ENCODE measurements at places on chromosomes 1 and 21.

GRCh38 chr1:56286956-56287355, 292.4 kb downstream of the PLPP3 start:
- no peak for DNase-seq

DNA sequence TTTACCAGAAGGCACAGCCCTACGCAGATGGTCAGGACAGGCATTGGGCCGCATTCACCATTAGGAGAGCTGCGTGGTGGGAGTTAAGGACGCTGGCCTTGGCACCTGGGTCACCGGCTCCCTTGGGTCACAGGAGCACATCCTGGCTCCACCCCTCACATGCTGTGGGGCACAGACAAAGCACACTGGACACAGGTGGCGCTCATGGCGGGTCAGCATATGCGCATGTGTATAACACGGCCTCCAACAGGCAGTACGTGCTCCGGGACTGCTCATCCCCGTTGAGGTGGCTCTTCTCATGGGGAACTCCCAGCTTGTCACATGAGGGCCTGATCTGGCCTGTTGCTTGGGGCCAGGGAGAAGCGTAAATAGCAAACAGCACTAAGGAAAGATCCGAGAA, 25.0 kb downstream of the PGBD5 start:
- no peak for DNase-seq

GRCh38 chr21:43811262-43812105, 22.1 kb downstream of the RRP1 start:
- no peak for DNase-seq

GRCh38 chr21:16978309-16978895, 534.4 kb upstream of the CXADR start:
- DNase-seq = no peak

- DNase-seq = peak; percentile 43
Measured at GRCh38 chr1:193589597-193590040, 403.2 kb upstream of the B3GALT2 start.

DNA sequence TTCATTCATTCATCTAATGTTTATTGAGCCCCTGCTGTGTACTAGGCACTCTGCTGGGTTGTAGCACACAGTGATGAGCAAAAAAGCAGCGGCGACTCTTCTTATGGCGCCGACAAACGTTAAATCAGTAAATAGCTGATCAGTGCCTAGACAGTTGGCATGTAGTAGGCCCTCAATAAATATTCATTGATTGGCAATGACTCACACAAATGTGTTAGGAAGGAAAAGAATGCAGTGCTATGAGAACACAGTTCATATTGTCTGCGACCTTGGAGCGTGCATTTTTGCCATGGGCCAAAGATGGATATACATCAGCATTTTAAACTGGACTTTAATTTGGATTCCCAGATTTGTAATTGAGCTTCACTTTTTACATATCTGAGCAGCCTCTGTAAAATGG, 52.0 kb downstream of the PRDM2 start:
- DNase-seq = no peak

DNA sequence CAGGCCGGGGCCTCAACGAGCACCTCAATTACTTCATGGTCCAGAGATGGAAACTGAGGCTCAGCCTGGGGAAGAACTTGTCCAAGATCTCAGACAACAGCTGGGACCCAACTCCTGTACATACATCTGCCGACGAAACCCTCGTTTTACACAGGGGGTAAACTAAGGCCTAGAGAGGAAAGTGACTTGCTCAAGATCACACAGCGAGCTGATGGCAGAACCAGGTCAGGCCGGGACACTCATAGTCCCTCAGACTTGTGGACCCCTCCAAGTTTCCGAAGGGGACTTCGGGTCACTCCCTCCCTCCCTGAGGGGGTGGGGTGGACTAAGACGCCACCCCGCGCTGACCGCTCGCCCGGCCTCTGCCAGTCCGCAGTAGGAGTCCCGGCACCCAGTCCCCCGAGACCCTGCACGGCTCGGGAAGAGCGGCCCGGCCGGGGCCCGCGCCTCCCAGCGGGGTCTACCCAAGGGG, 430 bp downstream of the WASF2 start:
- DNase-seq = peak; percentile 11

GRCh38 chr1:24770881-24771280, 25.6 kb downstream of the CLIC4 start:
- no peak for DNase-seq

GRCh38 chr1:38246955-38247952, 200.7 kb upstream of the POU3F1 start:
- peak; percentile 55 for DNase-seq

DNA sequence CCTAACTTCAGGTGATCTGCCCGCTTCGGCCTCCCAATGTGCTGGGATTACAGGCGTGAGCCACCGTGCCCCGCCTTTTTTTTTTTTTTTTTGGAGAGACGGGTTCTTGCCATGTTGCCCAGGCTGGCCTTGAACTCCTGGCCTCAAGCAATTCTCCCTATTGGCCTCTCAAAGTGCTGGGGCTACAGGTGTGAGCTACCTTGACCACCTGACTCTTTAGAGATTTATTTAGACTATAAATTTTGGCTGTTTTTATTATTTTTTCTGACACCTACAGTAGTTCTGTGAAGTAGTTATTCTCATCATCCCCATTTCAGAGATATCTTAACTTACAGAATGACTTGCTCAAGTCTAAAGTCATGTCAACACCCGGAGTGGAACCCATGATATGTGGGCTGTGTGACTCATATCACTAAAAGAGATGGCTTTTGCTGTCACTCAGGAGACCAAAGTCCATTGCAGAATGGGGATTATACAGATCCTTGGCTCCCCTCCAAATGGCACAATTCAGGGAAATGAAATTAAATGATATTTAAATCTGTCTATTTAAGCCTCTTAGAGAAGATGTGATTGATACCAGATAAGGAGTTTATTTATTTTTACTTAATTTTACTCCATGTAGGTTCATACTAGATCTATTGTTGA, 93.2 kb downstream of the CTH start:
- peak; percentile 39 for DNase-seq

DNA sequence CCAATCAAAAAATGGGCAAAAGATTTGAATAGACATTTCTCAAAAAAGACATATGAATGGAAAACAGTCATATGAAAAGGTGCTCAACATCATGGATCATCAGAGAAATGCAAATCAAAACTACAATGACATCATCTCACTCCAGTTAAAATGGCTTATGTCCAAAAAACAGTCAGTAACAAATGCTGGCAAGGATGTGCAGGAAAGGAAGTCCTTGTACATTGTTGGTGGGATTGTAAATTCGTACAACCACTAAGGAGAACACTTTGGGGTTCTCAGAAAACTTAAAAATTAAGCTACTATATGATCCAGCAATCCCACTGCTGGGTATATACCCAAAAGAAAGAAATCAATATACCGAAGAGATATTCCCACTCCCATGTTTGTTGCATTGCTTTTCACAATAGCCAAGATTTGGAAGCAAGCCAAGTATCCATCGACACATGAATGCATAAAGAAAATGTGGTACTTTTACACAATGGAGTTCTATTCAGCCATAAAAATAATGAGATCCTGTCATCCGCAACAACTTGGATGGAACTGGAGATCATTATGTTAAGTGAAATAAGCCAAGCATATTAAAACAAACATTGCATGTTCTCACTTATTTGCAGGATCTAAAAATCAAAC, 17.9 kb downstream of the GBP5 start:
- DNase-seq = no peak

DNA sequence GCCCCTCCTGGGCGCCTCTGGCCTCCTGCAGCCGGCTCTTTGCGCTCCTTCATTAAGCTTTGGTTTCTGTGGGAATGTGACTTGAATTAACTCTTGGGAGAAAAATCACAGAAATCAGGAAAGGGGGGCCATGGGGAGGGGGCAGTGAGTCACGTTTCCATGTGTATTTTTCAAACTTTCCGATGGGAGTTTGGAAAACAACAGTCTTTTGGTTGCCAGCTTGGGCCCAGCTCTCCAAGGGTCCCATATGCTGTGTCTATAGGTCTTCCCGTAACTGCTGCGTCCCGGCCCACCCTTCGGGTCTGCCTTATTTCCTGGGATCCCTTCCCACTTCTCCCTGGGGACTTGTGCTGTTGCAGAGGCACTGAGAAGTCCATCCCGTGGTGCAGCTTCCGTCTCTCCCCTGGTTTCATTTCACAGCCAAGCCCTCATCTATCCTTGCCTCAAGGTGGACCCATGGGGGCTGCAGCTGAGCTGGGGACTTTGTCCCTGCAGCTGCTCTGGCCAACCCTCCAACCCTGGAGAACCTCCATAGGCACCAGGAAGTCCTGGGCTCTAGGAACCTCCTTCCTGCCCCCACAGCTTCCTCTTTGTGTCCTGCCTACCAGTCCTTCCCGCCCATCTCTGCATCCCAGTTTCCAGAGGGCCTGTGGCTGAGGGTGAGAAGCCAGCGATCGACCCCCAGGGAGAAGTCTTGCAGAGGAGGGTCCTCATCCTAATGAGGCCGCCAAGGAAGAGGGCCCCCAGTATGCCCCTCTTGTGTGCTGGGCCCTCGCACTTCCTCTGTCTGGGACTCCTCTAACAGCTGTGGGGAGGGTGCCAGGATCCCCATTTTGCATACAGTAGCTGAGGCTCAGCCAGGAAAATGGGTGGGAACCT, 11.6 kb upstream of the LMNA start:
- DNase-seq = no peak

GRCh38 chr1:115183721-115184259, 94.5 kb upstream of the TSPAN2 start:
- no peak for DNase-seq

- DNase-seq = peak; percentile 97
Measured at GRCh38 chr1:216456682-216457081, 33.4 kb upstream of the USH2A start.

GRCh38 chr1:93522721-93523120, 74.8 kb downstream of the FNBP1L start:
- DNase-seq = no peak

DNA sequence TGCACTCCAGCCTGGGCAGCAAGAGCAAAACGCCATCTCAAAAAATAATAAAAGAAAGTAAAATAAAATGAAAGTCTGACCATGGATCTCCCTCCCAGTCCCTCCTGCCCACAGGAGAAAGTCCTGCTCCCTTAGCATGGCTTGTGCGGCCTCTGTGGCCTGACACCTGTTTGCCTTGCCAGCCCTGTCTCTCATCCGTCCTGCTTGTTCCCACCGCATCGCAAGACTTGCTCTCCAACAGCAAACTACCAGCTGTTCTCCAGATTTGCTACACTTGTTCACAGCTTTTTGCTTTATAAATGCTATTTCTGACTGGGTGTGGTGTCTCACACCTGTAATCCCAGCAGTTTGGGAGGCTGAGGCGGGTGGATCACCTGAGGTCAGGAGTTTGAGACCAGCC, 2.7 kb downstream of the ETV3L start:
- no peak for DNase-seq

DNA sequence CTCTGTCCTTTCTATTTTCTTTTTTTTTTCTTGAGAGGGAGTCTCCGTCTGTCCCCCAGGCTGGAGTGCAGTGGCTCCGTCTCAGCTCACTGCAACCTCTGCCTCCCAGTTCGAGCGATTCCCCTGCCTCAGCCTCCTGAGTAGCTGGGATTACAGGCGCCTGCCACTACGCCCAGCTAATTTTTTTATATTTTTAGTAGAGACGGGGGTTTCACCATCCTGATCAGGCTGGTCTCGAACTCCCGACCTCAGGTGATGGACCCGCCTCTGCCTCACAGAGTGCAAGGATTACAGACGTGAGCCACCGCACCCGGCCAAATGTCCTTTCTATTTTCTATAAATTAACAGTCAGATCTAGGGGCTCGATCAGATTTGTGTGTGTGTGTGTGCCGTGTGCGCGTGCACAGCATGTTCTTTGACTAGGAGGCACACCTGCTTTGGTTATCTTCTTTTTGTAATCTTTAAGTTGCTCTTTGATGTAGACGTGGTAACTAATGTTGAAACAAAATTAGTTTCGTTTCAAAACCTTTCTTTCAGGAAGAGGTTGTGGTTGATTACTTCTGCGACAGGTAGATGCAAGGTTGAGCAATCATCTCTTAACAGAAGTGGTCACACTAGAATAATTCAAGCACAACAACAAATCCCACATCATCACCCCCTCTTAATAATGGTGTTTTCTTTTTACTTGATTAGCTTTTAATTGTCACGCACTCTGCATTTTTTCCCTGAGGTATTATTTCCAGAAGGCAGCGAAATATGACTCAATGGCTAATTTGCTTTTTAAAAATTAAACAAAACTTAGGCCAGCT, 779 bp upstream of the DEGS1 start:
- DNase-seq = peak; percentile 26

DNA sequence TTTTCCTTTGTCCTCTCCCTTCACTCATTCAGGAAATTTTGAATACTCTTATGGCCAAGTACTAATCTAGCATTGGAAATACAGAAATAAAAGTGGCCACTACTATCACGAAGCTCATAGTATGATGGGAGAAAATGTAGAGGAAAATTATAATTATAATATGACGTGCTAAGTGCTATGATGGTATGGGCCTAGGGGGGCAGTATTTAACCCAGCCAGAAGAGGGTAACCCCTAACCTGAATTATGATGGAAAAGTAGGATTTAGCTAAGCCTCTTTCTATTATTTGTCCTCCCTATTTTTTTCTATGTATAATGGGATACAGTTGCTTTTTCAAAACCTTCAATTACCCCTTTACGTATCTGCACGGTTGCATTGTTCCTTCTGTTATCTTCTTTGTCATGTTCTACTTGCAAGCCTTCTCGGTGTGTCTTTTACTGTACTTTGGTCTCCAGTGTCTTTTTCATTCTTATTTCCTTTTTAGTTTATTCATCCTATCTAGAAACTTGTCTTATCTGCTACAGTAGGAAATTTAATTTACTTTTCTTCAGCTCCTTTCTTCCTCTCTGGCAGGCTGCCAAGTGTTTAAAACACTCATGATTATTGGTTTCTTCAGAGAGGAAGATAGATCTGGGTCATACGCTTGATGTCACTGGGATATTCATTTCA, 88.8 kb upstream of the GPR52 start:
- DNase-seq = no peak

DNA sequence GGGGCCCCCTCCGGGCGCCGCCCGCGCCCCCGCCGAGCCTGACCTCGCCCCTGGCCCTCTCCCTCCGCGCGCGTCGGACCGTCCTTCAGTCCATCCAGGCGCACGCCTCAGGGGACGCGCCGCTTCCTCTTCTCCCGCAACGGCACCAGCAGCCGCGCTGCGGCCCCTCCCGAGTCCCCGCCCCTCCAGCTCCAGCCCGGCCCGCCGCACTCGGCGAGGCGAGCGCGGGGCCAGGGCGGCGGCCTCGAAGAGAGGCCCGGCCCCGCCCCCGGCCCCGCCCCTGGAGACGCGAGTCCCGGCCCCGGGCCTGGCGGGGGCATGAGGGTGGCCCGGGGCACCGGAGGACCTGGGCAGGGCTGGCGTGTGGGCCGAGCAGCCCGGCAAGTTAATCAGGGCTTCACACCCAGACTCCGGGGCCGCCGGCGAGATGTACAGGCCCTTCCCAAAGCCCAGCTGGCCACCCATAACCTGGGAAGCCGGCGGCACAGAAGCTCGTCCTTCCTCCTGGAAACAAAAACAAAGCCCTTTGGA, at the start of gene IGSF3:
Gene IGSF3, minus strand, starts transcription at position 159 of the 531 bp plus-strand sequence. CDS start 1,407 bp downstream, outside the sequence.
- DNase-seq = peak; percentile 83

- DNase-seq = peak; percentile 93
Measured at GRCh38 chr1:203860396-203861025, 888 bp upstream of the SNRPE start.

DNA sequence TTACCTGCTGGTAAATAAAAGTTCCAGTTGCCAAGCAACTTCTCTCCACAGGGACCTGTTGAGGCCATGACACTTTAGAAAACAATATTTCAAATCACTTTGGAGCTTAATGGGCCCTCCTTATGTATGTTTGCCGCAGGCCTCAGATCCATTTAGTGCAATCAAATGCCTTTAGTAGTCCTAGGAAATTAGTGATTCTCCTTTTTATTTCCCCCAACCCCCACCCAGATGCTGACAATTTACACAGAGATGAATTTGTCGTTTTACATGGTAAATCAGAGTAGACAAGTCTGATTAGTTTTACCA, 83.6 kb downstream of the CLIC4 start:
- no peak for DNase-seq

- no peak for DNase-seq
Measured at GRCh38 chr21:15840406-15840805, 110.6 kb downstream of the USP25 start.
